ENCODE measurements at places on chromosomes 5 and 9.
A peak's percentile ranks its signal among the peaks of the same experiment; 100 is the strongest.

DNA sequence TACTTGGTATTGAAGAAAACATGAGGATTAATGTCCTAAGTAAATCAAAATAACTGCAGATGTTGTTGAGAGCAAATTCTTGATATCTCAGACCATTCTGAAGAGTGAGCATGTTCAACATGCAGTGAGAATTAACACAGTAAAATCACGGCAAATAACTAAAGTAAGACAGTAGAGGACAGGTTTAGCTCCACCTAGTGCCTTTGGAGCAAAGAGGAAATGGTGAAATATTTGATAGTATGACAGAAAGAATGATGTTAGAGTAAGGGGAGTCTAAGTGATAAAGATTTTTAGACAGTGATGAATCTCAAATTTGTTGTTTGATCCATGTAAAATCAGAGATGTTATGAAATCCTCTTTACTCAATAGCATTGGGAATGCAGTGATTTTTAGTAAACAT is 424.2 kb downstream of the TMEM161B start:
- DNase-seq = no peak

DNA sequence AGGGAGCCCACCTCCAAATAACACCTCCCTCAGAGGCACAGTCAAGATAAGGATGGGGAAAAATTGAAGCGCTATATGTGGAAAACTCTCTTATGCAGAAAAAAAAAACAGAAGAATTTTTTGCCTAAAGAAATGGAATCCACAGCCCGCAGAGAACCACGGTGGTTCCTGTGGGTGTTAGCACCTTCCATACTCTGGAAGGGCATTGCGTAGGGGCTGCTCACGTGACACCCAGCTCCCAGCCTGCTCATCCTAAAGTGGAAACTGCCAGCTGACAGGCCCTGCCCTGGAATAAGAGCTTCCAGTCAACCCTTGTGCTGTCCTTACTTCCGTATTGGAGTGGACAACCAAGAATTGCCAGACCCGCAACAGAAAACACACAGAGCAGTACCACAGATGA is 142.5 kb downstream of the FSTL4 start:
- DNase-seq = no peak

DNA sequence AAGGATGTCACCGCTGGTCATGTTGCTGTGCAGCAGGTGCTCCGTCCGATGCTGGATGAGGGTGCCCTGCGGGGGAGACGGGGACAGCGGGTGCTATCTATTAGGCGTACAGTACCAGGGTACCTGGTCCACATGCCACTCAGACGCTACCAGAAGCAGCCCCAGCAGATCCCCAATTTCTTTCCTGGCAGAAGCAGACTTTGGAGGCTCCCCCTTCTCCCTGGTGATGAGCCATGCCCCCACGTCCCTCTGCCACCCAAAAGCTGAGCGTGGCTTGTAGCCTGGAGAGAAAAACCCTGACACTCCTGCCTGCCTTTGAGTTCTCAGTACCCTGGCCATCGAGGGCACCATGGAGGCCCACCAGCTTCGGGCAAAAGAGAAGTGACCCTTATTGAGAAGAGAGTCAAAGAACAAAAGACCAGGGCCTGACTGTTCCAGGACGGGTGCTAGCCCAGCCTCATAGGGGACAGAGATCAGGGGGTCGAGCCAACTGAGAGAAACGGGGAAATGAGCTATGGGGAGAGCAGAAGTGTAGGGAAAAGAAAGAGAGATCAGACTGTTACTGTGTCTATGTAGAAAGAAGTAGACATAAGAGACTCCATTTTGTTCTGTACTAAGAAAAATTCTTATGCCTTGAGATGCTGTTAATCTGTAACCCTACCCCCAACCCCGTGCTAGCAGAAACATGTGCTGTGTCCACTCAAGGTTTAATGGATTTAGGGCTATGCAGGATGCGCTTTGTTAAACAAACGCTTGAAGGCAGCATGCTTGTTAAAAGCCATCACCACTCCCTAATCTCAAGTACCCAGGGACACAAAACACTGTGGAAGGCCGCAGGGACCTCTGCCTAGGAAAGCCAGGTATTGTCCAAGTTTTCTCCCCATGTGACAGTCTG is 62.0 kb upstream of the ZNF354B start:
- no peak for DNase-seq

DNA sequence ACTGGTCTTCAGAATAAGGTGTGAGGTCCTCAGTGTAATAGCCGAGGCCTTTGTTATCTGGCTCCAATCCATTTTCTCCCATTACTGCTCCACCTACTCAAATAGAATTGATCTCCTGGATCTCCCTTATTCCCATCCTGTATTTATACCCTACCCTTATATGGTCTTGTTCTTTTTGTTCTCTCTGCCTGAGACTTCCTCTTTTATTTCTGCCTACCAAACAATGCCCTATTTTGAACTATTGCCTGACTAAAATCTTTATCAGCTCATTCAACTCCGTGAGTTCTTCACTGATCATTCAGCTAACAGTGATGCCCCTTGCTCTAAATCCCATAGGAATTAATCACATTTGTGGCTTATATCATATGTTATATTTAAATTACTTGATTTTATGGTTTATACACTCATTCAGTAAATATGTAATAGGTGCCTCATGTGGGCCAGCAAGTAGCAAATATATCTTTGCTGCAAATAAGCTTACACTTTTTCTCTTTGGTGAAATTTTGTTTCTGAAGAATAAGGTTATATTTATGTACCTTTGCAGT is 417.5 kb upstream of the MEF2C start:
- DNase-seq = no peak

DNA sequence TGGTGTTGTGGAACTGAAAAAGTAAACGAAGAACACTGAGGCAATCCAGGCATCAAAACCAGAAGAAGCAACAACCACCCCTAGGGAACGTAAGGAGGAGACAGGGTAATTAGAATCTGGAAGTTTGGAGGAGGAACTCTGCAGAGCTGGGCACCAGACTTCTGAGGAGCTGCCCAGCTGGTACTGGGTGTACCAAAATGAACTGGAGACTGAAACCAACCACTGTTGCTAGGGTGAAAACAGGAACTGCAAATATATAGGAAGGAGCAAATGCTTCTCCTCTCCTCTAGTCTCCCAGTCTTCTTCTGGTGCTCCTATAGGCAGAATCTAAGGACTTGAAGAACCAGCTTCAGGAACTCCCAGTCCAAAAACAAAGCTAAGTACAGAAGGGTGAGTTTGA is 189.8 kb downstream of the ELAVL2 start:
- no peak for DNase-seq

DNA sequence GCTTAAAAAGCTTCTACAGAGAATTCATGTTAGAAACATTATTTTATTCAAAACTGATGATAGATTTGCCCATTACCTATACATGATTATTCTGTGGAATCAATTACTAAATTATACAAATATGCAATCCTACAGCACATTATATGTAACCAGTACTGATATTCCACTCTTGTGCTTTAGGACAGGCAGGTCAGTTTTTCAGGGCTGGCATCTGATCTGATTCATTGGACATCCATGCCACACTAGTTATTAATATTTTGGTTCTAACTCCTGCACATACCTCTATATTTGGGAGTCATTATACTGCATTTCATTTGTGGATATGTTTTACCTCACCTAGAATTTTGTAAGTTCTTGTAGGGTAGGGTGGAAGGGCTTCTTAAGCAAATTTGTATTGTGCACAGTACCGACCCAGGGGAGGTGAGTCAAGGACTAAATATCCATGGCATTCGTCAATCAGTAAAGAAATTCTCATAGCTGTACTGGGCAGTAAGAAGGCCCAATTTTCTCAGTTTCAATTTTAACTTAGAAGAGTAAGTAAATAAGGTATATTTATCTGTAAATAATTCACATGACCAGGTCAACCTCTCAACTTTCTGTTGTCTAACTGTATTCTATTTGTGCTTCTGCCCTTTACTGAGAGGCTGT is 33.5 kb downstream of the ELOVL7 start:
- DNase-seq = no peak

DNA sequence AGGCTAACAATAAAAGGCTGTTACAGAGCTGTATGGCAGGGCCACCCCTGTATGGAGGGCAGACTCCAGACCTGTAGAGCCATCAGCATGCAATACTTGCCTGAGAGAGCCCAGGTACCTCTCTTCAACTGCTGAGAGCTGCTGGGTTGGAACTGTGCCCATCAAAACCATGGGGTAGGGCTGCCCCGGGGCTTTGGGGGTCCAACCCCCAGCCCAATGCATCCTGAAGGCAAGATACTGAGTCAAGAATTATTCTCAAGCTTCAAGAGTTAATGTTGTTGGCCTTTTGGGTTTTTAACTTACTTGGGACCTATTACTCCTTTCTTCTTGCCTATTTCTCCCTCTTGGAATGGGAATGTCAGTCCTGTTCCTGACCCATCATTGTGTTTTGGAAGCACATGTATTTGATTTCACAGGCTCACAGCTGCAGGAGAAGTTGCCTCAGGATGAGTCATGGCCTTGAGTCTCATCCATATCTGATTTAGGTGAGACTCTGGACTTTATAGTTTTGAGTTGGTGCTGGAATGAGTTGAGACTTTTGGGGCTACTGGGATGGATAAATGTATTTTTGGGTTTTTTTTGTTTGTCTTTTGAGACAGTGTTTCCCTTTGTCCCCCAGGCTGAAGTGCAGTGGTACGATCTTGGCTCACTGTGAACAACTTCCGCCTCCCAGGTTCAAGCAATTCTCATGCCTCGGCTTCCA is 21.0 kb upstream of the CDK7 start:
- peak; percentile 28 for DNase-seq

DNA sequence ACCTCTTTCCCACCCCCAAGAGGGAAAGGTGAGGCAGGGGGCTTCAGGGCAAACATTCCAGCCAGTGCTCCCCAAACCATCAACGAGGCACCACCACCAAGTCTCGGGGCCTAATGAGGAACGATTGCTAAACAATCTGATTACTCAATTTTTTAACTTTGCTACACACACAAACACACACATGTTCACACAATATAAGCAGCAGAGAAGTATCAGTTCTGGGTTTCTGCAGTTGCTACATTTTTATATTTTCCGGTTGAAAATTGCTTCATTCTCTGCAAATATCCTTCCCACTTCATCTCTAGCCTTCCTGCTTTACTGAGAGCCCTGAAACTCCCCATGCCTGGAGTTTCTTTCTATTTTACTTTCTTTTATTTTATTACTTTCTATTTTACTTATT is 60.2 kb downstream of the FEM1C start:
- no peak for DNase-seq

DNA sequence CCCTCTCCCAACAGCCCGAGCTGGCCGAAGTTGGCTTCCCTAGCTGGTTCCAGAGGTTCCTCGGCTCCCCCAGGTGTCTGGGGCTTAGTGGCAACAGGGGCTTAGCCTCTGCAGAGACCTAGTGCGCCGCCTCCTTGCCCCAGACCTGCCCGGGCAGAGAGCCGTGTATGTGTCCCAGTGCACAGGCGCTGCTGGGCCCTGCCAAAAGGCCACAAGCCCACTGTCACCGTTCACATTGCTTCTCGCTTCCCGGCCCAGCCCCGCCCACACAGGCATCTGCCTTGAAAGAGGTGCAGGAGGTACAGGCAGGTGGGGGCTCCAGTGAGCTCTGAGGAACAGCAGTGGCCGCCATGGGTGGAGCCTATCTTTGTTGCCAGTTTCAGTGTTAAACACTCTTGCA is 2.5 kb upstream of the CACFD1 start:
- no peak for DNase-seq

All from hepatocyte (in vitro differentiated cells).